ENCODE measurements at places on chromosomes 7 and 10. TPM values are rescaled to one million over a fixed set of nuclear protein-coding genes. Genes with fewer than 3 reads are reported as not detected.

CASTOR2 gene
- 6.0 TPM for polyA plus RNA-seq

CCDC172 gene
- polyA plus RNA-seq = not detected

EVX1 gene
- polyA plus RNA-seq = 0.05 TPM

PITRM1 gene
- 73.6 TPM for polyA plus RNA-seq

ELN gene
- polyA plus RNA-seq = 36.9 TPM

SNX10 gene
- 8.0 TPM for polyA plus RNA-seq

ASL gene
- 63.2 TPM for polyA plus RNA-seq

PRLHR gene
- polyA plus RNA-seq = 0.11 TPM
